ENCODE measurements at places on chromosomes 7 and 10.

DNA sequence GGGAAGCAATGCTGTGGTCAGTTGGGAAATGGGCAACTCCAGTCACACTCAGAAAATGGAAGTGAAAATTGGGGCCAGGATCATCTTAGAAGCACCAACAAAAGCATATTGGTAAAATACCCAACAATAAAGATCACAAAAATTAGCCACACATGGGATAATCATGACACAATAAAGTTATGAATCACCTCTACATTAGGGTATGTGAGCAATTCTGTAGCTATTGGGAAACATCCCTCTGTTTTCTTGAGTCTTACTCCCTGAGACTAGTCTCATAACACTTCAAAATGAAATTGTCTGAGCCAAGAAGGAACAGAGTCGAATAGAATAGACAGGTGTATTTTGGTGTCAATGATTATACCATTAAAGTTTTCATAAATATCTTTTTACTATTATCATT lies 178.3 kb downstream of the DYNC1I1 start:
- DNase-seq = no peak

- DNase-seq = no peak
These were observed 1.9 kb upstream of the ZNF212 start for GRCh38 chr7:149237502-149237901.

DNA sequence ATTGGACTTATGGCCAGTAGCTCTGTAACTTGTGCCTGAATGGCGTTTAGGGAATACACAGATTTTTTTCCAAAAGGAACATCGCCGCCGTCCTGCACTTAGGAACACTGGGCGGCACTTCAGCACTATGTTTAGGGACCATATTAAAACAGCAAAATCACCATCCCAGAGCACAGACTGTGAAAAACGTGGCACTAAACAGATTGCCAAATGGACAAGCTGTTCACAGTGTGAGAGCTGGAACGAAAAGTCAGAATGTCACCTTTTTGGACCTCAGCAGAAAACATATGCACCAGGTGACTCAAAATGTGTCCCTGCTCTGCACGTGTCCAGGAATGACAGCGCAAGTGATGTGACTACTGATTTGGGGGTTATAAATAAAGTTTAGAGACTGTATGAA lies 87.9 kb downstream of the ODAD2 start:
- DNase-seq = no peak

DNA sequence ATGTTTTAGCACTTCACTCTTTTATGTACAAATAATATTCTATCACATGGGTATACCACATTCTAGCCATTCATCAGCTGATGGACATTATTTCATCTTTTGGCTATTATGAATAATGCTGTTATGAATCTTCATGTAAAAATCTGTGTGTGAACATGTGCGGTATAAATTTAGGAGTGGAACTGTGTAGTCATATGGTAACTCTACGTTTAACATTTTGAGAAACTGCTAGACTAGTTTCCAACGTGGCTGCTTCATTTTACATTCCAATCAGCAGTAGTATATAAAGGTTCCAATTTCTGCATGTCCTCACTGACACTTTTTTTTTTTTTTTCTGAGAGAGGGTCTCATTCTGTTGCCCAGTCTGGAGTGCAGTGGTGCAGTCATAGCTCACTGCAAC lies 8.3 kb downstream of the RAMP3 start:
- no peak for DNase-seq

DNA sequence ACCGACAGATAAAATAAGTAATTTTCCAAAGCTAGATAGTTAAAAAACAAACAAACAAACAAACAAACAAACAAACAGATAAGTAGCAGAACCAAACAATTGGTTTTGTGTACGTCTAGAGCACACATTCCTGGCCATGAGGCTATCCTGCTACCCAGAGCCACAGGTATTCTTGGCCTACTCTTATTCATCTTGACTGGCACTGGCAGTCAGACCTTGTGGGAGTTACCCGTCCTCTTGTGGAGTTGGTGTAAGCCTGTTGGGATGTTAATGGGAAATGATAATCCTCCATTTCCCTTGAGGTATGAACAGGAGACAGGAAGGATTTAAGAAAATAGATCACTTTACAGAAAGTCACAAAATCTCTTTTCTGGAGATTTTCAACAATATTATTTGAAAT lies 142.4 kb upstream of the MEOX2 start:
- DNase-seq = no peak

- no peak for DNase-seq
These were observed 78.9 kb downstream of the SVIL start for GRCh38 chr10:29555746-29556481.

DNA sequence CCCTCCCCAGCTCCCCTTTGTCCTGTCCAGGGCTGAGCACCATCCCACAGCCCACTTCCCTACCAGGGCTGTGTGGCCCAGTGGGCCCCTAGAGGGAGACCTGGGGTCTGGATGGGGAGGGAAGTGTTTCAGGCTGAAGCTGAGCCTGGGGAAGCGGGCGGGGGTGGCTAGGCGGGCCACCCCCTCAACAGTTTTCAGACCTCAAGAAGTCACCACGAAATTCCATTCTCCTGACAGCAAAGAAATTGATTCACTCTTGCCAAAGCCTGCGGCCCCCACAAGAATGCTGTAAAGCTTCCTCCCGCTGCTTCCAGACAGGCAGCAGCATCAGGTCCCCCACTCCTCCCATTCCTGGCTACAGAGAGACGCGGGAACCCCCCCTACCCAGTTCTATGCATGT lies 2.5 kb upstream of the LFNG start:
- DNase-seq = no peak

DNA sequence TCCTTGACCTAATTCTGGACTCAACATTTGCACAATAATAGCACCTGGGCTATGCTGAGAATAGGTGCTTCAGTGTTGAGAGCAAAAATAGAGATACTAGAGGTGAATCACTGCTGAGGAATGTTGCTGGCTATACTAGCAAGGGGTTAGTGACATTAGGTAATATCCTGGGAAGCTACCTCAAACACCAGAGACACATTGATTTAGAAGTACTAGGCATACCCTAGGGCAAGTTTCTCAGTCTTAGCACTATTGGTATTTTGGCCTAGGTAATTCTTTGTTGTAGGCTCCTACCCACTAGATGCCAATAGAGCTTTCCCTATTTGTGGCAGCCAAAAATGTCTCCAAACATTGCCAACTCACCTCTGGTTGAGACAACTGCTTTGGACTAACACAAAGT lies 484.0 kb upstream of the MBL2 start:
- DNase-seq = no peak
